ENCODE measurements at places on chromosomes 11 and 22.

DNA sequence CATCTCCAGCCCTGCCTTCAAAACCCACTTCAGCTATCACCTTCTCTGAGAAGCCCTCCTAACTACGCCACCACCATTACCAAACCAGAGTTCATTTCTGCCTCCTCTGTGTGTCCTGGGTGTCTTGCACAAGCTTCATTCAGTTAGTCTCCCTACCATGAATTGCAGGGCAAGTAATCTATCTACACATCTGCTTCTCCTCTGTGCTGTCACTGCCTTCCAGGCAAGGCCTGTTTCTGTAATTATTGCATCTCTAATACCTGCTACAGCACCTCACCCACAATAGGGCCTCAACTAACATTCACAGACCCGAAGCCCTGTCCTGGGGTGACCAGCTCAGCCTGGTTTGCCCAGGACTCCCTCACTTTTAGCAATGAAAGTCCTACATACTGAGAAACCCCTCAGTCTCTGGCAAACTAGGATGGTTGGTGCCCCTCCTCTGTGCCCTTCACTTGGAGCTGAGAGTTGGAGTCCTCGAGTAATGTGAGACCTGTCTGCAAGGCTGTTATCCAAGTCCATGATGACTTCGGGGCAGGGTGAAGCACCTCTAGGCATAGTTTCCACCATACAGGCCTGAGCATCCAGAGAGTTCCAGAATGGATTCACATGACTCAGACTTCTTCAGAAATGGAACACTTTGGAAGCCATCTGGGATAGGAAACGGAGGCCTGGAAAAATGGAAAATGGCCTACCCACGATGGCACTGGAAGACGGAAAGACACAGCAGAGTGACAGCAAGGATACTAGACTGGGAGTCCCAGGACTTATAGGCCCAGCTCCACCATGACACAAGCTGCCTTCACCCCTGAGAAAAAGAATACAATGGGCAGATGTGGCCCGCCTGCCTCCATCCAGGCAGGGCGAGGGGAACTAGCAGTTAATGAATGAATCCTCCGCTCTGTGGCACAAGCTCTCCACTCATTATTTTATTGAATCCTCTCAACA is 269.3 kb downstream of the BUD13 start:
- DNase-seq, result no peak

- DNase-seq, result no peak
These were observed 5.5 kb downstream of the KIAA0930 start for GRCh38 chr22:45235101-45235777.

DNA sequence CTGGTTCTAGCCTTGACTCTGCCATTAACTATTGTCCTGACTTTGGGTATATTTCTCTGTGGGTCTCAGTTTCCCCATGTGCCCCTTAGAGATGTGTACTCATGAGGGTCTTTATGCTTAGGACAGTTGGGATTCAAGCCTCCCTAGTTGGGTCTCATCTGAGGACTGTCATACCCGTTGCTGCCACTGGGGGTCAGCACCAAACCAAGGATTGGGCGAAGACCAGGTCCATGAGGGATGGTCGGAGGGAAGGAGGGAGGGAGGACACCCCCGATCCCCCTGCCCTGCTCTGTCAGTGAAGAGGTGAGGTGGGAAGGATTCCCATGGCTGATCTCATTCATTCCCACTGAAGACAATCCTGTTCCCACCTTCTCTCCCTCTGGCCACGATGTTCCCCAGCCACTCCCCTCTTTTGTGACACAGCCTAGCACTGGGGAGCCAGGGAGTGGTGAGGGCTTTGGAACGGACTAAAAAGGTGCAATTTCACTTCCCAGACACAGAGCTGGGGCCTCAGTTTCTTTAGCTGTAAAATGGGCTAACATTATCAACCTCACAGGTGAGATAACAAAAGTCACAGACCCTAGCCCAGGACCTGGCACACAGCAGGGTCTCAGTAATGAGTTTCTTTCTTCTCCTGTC is 12.4 kb upstream of the KLHL35 start:
- DNase-seq, result peak; percentile 81

- no peak for DNase-seq
These were observed 226.0 kb upstream of the C11orf87 start for GRCh38 chr11:109196016-109196415.

GRCh38 chr11:107131756-107132155 is 113.5 kb upstream of the GUCY1A2 start:
- DNase-seq, result no peak

GRCh38 chr22:47891609-47892008 is 1129.2 kb downstream of the TBC1D22A start:
- no peak for DNase-seq

- DNase-seq, result no peak
These were observed 53.0 kb downstream of the LHFPL7 start for GRCh38 chr22:24893341-24894070.

- no peak for DNase-seq
These were observed 69.2 kb downstream of the BLID start for GRCh38 chr11:122046846-122047245.

DNA sequence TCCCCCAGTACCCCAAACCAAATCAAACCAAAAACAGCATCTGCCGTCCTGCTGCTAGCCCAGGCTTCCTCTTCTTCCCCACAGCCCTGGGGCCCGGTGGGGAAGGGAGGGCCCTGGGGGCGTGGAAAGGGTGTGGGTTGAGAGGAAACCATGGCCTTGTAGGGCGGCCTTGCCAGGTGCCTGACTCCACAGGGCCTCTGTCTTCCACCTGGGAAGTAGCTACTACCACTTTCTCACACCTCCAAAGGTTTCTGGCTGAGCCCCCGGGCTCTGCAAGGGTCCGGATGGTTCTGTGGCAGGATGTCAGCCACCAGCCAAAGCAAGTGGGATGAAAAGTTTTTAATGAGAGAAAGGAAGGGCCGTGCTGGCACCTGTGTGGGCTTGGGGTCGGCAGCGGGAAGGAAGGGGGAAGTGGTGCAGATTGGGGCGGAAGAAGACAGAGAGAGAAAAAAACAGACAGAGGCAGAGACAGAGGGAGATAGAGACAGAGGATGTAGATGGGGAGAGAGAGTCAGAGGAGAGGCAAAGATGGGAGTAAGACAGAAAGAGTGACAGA is 10.5 kb downstream of the TPST2 start:
- peak; percentile 49 for DNase-seq
